MG63 (cell line): ENCODE measurements at places on chromosomes 12 and 14.

DNA sequence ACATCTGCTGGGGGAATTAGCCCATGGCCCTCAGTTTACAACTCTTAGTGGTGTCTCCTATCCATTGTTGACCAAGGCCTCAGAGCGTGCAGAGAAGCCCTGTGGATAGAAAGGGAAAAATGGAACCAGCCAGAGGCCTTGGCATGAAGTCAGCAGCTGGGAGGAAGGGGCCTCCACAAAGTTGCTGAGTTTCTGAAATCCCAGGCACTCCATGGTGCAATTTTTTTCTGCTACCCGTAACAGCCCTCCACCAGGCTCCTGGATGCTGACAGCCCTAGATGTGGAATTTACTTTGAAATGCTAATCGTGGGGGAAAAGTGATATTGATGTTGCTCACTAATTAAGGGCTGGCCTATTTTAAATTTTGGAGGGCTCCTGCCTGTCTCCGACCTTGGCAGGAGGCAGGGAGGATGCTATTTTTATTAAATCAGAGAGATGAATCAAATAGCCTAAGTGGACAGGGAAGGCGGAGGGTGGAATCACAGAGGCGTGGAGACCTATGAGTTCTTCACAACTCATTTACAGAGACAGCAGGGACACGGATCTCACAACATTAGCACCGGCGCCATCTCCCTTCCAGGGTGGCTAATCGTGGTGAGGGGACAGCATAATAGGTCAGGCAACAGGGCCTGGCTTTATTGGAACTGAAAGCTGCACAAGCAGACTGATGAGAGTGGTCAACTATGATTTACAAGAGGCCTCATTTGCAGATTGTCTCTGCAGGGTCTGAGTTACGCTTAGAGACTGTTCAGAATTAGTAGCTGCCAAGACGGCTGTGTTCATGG lies 99.8 kb upstream of the WSCD2 start:
- DNase-seq: no peak

- no peak for DNase-seq
These were observed 41.8 kb upstream of the SMUG1 start for GRCh38 chr12:54230555-54230954.

- no peak for DNase-seq
These were observed 37.6 kb upstream of the TSPAN8 start for GRCh38 chr12:71195338-71195896.

DNA sequence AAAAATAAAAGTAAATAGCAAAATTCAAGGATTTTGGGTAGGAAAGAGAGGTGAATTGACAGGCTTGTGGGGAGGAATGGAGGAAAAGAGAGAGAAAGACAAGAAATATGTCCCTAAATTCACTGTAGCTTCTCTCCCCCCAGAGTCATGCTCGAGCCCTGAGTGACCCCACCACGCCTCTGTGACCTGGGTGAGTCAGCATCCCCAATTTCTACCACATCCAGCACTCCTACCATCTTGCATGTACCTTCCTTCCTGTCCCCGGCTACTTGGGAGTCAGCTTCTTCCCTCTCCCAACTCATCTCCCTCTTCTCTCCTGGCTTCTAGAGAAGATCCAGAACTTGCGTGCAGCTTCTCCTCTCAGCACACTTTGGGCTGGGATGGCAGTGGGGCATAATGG lies 9.8 kb downstream of the ZNF219 start:
- no peak for DNase-seq

GRCh38 chr12:116483959-116484750 lies 75.0 kb upstream of the MAP1LC3B2 start:
- no peak for DNase-seq

DNA sequence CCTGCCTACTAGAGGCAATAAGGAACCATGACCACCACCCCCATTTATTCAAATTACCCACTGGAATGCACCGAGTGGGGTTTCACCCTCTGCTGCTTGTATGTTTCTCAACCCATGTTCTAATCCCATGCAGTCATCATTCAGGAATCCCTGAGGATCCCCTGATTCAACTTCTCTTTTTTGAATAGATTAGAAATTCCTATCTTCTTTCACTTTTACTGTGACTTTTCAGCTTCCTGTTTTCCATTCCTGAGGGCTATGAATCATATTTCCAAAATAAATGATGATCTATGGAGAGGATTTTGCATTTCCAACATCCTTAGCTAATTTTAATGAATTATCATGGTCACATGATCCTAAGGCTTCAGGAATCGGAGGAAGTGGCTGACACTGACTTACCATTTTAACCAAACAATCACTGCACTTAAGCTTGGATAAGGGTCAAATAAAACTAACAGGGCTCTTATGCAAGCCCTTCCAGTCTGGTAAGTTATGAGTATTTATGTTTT lies 19.4 kb upstream of the P2RX4 start:
- DNase-seq: peak; percentile 72

DNA sequence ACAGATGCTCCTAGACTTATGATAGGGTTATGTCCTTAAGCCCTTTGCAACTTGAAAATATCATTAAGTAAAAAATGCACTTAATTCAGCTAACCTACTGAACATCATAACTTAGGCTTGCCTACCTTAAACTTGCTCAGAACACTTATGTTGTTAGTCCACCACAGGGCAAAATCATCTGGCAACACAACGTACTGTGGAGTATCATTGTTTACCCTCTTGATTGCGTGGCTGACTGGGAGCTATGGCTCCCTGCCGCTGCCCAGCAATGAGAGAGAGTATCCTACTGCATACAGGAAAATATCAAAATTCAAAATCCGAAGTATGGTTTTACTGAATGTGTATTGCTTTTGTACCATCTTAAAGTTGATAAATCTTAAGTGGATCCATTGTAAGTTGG lies 105.5 kb downstream of the SOX5 start:
- no peak for DNase-seq

GRCh38 chr12:8841778-8842177 lies 19.4 kb downstream of the A2ML1 start:
- no peak for DNase-seq

GRCh38 chr12:13000925-13001774 lies 1.1 kb upstream of the HEBP1 start:
- peak; percentile 43 for DNase-seq

DNA sequence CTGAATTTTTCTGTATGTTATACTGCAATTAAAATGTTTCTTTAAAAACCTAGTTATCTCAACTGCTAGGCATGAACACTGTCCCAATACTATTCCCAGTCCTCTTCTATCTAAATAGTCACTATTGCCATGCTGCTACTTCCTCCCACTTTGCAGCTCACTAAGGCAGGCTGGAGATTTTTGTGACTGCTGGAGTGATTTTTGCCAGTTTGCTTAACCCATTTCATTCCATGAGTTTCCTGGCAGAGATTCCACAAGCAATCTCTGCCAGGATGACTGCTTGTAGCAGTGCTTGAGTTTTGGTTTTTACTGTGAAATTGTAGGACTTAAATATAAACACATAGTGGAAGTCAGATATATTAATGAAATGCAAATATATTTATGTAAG lies 80.8 kb downstream of the BHLHE41 start:
- peak; percentile 72 for DNase-seq

- no peak for DNase-seq
These were observed 82.4 kb downstream of the CRADD start for GRCh38 chr12:93759512-93760081.

DNA sequence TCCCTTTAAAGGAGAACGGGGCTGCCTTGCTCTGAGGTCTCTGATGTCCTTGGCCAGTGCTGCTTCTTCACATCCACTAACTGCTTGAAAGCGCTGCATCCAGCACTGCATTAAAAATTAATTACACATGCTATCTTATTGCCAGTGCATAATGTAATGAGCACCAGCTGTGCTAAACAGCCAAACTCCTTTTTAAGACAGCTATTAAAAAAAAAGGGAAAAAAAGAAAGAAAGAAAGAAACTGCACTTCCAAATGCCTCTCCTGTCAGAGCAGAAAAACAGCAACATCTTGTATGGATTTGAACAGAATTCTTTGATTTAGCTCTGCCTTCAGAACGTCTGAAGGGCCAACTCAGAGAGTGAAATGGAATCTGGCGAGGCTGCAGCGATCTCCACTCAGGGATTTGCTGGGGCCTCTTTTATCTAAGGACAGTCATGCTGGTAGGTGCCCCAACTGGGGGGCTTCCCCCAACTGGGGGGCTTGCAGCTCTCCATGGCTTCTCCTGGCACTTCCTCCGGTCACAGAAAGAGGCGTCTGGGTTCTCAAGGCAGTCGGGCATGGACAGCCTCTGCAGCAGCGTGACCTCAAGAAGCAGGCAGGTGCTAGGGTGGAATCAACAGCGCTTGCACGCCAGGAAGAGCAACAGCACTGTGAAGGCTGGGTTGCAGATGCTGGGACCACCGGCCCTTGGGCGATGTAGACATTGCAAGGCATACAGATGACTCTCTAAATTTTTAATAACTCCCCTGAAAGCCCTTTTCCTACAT lies 46.4 kb downstream of the BCL11B start:
- no peak for DNase-seq

DNA sequence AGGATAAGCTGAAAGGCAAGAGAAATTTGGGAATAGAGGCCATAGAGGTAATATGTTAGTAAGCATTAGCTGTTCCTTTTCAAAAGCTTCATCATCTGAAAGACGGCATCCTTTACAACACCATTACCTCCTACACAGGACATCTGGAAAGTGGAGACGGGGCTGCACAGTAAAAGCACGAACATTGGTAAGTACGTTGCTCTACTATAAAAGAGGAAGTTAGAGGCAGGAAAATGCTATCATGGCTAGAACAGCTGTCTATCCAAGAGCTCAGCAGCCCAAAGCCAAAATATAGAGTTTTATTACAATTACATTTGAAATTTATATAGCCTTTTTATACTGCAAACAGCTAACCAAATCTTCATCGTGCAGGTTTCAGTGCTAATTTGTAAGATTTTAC lies 172.3 kb upstream of the GRIP1 start:
- no peak for DNase-seq

DNA sequence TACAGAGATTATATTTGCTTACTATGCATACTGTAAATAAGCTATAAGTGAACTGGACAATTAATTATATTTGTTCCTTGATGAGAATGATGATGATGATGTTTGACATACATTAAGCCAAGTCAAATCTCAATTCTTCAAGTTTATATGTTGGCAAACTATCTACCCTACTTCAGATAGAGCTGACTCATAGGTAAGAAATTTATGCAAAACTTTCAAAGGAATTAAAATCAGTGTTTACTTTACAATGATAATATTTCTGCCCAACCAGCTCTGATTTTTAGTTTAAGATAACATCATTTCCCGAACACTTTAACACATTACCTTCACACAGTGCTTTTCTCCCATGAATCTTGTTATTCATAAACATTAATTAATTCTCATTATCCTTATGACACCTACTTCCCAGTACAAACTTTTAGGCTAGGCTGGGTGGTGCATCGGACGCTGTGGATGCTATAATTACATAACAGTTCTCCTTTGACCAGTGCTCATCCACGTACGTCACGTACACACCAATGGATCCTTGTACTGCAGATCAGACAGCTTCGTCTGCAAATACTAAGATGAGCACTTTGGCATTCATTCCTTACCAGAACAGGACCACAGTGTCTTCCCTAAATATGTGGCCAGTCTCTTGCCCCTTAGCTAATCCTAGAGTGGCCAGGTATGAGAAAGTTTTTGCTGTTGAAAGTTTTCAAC lies 18.3 kb downstream of the BMP4 start:
- DNase-seq: no peak

- DNase-seq: no peak
These were observed 22.2 kb upstream of the OVCH1 start for GRCh38 chr12:29519585-29520182.

- DNase-seq: no peak
These were observed 585.7 kb upstream of the TMEM132C start for GRCh38 chr12:127681151-127681754.

DNA sequence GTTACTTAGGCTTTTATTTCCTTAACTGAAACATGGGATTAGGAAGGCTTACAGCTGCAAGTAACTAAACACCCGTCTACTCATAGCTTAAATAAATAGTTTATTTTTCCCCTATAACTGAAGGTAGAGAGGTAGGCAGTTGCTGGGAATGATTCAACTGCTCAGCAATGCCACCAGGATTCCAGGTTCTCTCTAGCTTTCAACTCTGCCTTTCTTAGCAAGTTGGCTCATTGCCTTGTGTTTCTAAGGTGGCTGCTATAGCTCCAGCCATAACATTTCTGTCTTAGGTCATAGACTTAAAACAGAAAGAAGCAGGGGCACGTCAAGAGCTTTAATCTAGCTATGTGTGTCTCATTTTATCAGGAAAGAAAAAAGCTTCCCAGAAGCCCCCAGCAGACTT lies 103.7 kb upstream of the MDM1 start:
- peak; percentile 9 for DNase-seq

DNA sequence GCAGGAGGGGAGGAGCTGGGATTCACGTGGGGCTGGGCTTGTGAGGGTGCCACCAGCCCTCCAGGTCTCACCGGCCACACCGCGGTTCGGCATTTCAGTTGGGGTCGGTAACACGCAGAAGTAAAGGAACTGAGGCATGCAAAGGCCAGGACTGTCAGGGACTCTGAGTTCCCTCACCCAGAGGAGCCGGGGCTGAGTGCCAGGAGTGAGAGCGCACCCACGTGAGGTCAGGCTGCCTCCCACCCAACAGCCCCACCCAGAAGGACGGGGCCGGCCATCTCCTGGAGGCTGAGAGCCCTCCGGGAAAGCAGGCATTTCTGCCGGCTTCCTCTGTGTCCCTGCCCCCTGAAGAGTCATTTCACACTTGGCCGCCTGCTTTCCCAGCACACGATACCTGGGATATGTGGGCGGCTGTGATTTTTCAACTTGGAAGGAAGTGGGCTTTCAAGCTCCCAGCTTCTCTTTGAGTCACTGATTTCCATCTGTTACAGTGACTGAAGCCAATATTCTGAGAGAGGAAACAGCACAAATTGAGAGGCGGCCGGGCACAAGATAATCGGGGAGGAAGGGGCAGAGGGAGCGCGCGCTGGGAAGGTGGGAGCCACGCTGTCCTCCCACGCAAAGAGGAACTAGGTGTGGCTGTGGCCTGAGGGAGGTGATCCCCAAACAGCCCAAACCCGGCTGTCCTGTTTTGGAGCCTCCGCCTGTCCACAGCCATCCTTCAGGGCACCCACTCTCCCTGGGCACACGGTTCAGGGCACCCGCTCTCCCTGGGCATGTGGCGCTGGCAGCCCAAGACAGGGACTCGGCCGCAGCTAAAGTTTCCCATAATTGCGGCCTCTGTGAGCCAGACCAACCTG lies 19.0 kb downstream of the GALNT9 start:
- DNase-seq: peak; percentile 55

GRCh38 chr12:94193168-94193567 lies 44.8 kb downstream of the PLXNC1 start:
- no peak for DNase-seq

DNA sequence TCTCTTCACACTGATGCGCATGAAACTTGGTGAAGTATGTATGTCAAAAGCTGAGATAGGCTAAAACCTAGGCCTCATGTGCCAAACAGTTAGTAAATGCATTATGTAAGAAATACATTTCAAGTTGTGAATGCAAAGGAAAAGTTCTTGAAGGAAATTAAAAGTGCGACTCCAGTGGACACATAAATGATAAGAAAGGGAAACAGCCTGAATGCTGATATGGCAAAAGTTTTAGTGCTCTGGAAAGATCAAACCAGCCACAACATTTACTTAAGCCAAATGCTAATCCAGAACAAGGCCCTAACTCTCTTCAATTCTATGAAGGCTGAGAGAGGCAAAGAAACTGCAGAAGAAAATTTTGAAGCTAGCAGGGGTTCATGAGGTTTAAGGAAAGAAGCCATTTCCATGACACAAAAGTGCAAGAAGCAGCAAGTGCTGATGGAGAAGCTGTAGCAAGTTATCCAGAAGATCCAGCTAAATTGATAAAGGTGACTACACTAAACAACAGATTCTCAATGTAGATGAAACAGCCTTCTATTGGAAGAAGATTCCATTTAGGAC lies 74.2 kb downstream of the GARIN6 start:
- DNase-seq: no peak

GRCh38 chr14:81222691-81223090 lies 1.9 kb upstream of the GTF2A1 start:
- no peak for DNase-seq
